ENCODE measurements at places on chromosomes 7 and 10.

DNA sequence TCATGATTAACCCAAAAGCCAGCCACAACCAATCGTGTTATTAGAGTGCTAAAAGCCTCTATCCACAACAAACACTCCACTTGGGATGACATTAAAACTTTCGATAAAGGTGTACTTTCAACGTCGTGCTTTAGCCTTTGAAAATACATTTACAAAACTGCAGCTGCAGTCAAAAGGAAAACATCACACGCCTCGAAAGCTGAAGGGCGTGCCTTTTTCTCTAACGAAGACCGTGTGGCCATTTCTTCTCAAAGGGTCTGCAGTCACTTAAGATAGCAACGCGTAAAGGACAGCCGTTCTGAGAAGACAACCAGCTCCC lies 1.1 kb downstream of the ARHGAP12 start:
- DNase-seq: no peak

- peak; percentile 63 for DNase-seq
These were observed 244.4 kb downstream of the RPS24 start for GRCh38 chr10:78278058-78278404.

GRCh38 chr10:63717027-63717715 lies 196.0 kb downstream of the REEP3 start:
- no peak for DNase-seq

DNA sequence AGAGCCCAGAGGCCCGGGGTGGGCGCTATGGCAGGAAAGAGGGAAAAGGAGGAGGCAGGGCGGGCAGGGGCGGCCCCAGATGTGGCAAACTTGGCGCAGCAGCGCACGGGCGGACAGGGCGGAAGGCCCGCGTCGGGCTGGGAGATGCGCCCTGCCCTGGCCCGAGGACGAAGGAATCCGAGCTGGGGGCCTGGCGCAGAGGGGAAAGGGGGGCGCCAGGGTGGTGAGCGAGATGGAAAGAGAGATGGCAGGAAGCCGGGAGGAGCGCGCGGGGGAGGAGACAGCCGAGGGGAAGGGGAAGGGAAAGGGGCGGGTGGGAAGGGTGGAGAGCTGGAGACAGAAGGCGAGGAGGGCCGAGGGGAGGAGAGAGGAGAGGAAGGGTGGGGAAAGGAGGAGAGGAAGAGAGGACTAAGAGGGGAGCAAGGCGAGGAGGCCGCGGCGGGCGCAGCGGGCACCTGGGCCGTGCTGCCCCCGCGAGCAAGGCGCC lies at the start of gene MARVELD1:
MARVELD1 (plus strand) TSS at position 392 of the 487 bp plus-strand sequence. CDS start 147 bp downstream, outside the sequence.
- peak; percentile 31 for DNase-seq

GRCh38 chr10:73588656-73589055 lies 2.5 kb downstream of the USP54 start:
- DNase-seq: no peak

DNA sequence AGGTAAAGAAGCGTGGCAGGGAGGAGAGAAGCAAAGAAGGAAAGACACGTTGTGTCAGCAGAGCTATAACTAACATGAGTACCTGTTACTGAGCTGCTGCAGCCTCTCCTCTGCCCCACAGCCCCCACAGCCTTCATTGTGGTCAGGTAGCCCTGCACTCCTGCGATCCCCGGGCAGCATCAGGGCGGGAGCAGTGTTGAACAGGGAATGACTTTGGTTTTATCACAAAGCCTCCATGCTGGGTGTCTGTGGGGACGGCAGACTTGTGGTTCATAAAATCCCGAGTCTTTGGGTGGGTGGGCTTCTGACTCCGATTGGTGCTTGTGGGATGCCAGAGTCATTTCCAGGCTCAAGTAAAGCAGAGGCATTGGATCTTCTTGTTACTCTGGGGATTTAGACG lies 14.8 kb upstream of the PRKAG2 start:
- no peak for DNase-seq

- DNase-seq: no peak
These were observed 63.3 kb downstream of the TMEM26 start for GRCh38 chr10:61389887-61390286.

DNA sequence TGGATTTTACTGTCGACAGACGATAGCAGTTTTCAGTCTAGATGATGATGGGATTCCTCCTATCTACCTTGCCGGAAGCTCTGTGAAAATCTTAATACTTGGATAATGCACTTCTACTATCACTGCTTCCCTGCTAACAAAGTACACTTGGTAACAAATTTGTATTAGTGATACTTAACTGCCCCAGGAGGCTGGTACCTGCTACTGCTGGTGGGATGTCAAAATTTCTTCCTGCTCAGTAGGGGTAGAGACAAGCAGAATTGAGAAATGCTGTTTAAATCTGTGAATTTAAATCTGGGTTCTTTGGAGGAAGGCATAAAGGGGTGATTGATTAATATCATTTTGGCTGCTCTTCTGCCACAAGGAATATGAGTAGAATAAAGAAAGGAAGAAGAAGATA lies 99.8 kb upstream of the STRIP2 start:
- no peak for DNase-seq

GRCh38 chr7:128961030-128961659 lies 23.4 kb downstream of the IRF5 start:
- no peak for DNase-seq

GRCh38 chr7:88355011-88355410 lies 48.3 kb upstream of the STEAP4 start:
- DNase-seq: no peak

GRCh38 chr10:124562425-124563060 lies 100.9 kb downstream of the LHPP start:
- DNase-seq: no peak

GRCh38 chr10:98832196-98832595 lies 385.5 kb upstream of the HPS1 start:
- no peak for DNase-seq

DNA sequence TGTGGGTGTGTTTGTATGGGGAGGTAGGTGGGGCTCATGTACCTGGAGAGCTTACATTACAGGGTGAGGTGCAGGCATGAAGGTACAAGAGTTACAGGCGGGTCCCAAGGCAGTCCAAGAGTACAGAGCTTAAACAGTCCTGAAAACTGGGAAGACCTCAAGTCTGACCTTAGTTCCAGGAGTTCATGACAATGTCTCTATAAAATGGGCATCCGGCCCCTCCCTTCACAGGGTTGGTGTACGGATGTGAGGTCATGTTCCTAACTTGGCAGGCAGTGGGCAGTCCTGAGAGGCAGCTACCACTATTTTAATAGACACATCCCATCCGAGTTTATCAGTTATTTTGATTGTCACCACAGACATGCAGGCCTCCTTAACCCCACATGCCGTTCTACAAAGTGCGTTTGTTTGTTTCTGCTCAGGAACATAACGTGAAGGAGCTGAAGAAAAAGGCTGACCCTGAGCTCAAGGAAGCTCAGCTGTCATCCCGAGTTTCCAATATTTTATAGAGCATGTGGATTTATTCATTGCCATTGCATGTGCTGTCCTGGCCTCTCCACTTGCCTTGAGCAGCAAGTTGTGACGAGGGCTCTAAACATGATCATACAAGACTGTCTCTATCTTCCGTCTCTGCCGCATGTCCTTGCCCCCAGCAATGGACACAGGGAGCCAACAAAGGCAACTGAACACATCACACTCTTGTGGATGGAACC lies 647.5 kb upstream of the IGFBP3 start:
- no peak for DNase-seq

- no peak for DNase-seq
These were observed 96.8 kb downstream of the CYTH3 start for GRCh38 chr7:6175645-6176044.

- no peak for DNase-seq
These were observed 18.2 kb downstream of the TMEM176B start for GRCh38 chr7:150781961-150782360.

DNA sequence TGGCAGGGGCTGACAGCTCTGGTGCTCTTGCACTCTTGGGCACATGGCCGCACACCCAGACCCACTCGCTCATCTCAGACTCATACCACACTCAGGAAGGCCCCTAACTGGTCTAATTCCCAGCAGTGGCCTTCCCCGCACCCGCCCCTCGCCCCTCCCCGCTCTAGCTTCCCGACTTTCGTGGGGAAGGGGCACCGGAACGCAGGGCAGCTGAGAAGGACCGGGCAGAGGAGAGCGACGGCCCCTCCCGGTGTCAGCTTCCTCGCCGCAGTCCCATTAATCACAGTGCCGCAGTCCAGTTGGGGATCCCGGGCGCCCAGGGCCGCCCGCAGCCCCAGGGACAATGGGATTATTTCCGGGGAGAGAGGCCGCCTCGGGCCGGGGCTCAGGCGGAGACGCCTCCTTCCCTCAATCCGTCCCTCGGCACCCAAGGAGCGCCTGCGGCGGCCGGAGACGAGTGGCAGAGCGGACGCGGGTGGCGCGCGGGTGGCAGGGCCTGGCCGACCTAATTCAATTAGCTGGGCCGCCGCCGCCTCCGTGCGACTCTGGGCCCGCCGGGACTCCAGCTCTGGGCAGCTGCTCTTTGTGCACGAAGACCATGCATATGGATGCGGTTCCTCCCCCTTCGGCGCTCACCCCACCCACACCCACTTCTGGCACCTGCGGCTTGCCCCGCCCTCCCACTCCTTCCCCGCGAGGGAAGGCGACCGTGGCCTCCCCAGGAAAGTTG lies 7.8 kb upstream of the TLX1 start:
- DNase-seq: no peak

- no peak for DNase-seq
These were observed 70.1 kb downstream of the VPS41 start for GRCh38 chr7:38838725-38839385.

GRCh38 chr10:83119346-83119745 lies 1020.0 kb upstream of the GHITM start:
- DNase-seq: no peak

- no peak for DNase-seq
These were observed 809.4 kb downstream of the TYW1 start for GRCh38 chr7:67805921-67806471.

DNA sequence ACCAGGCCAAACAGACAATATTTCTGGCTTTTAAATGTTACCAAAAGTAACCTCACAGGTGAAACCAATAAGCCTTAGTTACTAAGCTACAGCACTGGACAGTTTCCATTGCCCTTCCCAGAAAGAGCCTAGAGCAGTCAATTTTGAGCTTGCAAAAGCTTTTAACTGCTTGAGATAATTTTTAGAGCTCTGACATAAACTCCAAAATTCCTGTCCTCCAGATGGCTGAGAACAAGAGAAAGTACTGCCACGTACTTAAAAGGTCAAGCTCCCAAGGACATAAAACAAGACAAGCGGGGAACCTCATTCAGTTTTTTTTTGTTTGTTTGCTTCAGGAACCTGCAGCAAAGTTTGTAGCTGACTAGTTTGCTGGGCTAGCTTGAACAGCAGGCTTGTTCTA lies 54.1 kb downstream of the BBS9 start:
- no peak for DNase-seq

- DNase-seq: no peak
These were observed 8.7 kb downstream of the ADCY1 start for GRCh38 chr7:45582868-45583277.

DNA sequence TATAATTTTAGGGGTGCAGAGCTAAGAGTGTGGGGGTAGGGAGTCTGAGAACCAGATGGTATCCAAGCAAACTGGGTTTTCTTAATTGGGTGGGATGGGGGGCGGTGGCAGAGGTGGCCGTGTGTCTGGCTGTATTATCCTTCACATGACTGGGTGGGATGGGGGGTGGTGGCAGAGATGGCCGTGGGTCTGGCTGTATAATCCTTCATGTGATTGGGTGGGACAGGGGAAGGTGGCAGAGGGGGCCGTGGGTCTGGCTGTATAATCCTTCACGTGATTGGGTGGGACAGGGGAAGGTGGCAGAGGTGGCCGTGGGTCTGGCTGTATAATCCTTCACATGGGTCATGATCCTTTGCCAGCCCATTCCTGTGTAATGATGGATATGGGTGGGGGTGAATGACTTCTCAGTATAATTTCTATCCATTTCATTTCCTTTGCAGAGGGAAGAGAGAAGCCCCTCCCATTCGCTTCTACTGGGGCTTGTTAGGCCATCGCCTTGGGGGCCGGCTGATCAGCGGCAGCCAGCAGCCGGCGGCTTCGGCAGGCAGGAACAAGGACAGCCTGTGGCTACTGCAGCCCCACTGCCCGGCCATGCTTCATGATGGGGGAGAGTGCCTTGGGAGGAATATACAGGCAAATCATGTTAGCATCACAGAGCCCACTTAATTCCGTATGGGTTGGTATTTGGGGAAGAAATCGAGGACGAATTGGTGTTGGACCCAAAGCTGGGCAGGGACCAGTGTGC lies 179.6 kb upstream of the MKI67 start:
- DNase-seq: no peak

DNA sequence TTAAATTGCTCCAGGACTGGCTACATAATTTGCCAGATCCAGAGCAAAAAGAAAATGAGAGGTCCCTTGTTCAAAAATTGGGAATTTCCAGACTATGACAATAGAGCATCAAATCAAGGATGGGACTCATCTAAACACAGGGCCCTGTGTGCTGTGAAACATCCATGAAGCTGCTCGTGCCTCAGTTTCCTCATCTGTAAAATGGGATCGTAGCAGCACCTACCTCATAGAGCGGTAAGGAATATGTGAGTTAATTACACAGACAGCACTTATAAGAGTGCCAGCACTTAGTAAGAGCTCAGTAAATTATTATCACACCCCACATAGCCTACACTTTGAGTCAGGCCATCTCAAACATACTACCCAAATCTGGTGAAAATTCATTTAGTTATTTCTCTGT lies 135.9 kb upstream of the RHEB start:
- DNase-seq: no peak

- DNase-seq: no peak
These were observed 268.7 kb downstream of the WDR37 start for GRCh38 chr10:1324903-1325302.

DNA sequence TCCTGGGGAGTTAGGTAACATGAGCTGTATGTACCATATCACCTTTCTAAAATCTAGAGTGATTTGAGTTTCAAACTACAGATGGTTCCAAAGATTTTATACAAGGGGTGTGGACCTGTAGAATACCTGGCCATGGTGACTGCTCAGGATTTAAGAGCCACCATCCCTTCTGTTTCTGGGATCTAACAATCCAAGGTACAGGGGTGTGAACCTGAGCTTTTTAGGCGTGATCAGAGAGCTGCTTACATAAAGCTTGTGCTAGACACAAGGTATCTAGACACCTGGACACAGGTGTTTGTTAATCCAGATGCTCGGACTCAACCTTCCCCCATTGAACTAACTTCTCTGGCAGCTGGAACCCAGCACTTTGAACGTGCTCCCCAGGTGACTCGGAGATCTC lies 516.4 kb downstream of the RPS24 start:
- DNase-seq: no peak

DNA sequence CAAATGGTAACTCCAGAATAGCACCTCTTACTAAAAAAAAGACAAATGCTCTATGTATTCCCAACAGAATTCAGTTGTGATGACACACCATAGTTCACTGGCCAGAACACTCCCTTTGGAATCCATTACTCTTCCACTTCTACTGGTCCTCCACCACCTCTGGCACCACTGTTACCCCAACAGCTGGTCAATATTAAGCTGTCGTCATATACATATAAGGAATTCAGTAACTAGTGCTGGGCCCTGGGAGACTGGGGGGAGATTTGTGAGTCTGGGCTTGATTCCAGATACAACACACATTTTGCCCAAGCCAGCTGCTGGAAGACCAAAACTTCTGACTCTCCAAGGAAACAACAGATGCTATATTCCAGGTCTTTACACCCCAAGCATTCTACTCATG lies 26.0 kb upstream of the ITGA8 start:
- DNase-seq: no peak

- DNase-seq: no peak
These were observed 180.3 kb upstream of the MEOX2 start for GRCh38 chr7:15866753-15867152.
